ENCODE measurements at places on chromosomes 7 and 10.
A peak's percentile ranks its signal among the peaks of the same experiment; 100 is the strongest.

- DNase-seq: no peak
Measured at GRCh38 chr10:16960551-16960950, 143.3 kb upstream of the RSU1 start.

- DNase-seq: no peak
Measured at GRCh38 chr10:71085689-71086438, 126.5 kb upstream of the UNC5B start.

DNA sequence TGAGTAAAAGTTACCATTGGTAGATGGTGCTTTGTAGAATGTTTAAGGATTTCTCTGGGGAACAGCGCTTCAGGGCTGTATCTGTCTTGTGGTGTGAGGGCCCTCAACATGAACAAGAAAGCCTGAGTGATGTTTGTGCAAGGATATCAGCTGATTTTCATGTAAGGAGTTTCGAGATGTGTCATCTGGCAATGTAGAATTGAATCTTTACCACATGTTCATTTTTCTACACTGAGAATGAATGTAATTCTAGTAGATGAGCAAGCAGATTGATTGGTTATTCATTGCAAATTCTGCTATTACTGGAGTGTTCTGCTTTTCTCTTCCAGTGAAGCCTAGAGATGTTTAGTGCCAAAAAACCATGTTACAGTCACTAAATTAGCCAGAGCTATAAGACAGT is 87.7 kb downstream of the ST7 start:
- DNase-seq: no peak

- DNase-seq: no peak
Measured at GRCh38 chr10:115849197-115849596, 423.8 kb downstream of the GFRA1 start.

GRCh38 chr7:145224775-145225174 is 388.9 kb upstream of the TPK1 start:
- no peak for DNase-seq

- DNase-seq: peak; percentile 67
Measured at GRCh38 chr7:30445770-30446169, 32.8 kb downstream of the NOD1 start.

DNA sequence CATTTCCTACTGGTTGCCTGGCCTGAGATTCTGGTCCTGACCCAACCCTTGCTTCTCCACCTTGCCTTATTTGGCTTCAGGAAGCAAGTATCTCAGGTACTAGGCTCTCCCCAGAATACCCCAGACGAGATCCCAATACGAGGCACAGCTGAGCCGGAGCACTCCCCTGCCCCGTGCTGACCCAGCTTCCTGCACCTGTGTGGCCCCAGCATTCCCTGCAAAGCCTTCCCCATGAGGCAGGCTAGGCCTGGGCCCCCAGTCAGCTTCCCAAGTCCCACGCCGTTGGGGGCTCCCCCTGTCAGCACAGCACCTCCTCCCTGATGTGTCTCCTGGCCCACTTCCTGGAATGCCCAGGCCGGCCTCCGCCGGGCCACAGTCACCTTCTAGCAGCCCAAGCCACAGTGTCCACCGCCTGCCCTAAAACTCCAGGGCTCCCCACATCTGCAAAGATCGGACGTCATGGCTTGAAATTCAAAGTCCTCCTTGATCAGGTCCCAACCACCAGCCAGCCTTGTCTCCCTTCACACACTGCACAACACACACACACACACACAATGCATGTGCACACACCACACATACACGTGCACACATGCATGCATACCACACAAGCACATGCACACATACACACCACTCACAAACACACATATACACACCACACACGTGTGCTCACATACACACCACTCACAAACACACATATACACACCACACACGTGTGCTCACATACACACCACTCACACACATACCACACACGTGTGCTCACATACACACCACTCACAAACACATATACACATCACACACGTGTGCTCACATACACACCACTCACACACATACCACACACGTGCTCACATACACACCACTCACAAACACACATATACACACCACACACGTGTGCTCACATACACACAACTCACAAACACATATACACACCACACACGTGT is 78.9 kb upstream of the FOXK1 start:
- no peak for DNase-seq

DNA sequence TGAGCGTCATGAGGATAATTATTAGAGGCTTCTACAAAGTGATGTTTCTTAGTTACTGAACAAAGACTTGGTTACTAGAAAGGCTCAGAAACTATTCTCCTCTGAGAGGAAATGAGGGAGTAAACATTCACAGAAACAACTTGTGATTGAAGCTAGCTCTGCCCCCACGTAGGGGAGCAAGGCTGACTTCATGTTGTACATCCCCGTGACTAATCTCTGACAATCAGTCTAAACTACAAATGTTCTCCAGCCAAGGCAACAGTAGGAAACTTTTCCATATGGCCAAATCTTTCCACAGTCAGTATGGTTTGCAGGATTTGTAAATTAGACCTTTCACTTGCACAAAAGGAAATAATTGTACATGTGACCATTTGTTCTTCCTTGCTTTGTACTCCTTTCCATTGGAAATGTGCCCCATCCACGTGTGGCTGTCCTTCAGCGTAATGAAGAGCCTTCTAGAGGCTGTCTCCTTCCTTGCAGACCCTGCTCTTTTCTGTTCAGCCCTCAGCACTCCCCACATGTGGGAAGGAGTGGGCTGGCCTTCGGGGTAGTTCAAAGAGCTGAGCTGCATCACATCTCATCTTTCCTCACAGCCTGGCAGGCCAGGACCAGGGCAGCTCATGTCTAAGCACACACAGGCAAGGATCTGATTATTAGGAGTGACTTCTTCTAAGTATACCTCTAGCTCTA is 93.5 kb downstream of the PCGF5 start:
- DNase-seq: no peak

DNA sequence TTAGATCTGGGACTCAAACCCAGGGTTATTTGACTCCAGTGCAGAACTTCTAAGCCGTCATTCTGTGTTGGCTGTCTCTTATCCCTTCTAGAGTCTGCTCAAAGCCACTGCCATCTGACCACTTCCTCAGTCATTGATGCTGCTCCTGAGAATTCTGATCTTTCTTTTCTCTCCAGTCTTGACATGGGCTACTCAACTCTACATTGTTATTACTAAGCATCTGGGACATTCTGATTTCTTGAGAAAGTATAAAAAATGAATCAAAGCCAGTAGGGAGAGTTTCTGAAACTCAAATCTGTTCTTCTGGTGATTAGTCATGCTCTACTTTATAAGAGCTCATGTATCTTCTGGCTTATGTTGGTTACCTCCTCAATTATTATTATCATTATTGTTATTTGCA is 48.7 kb downstream of the ANK3 start:
- no peak for DNase-seq

DNA sequence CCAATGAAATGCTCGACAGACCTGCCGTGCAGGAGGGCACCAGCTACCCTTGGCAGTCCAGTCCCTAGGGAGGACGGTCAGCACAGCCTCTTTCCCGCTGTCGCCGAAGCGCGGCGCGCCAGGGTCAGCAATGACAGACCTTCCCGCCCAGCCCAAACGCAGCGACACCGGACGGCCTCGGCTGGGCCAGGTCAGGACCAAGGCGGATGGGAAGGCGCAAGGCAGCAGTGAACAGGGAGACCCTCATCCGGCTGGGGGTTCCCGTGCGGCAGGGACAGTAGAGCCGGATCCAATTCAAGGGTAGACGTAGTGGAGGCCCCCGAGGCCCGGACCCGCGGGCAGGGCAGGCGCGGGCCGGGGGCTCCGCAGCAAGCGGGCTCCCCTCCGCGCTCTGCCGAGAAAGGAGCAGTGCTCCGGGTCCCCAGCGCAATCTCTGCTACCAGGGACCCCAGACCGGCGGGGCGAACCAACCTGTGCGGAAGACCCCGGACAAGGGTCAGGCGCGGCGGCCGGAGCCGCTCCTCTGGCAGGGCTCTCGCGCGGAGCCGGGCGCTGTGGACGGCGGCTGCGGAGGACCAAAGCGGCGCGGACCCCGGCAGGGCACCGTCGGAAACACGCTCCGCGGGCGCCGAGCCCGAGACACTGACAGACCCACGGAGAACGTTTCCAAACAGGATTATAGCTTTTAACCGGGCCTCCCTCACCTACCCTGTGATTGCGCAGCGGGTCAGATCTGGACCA is at the start of gene SEC31B:
Gene SEC31B (minus strand): TSS at position 551 of the 741 bp plus-strand sequence. CDS start 2,909 bp downstream, outside the sequence.
- DNase-seq: no peak

GRCh38 chr7:50699143-50699542 is 83.6 kb downstream of the GRB10 start:
- no peak for DNase-seq

DNA sequence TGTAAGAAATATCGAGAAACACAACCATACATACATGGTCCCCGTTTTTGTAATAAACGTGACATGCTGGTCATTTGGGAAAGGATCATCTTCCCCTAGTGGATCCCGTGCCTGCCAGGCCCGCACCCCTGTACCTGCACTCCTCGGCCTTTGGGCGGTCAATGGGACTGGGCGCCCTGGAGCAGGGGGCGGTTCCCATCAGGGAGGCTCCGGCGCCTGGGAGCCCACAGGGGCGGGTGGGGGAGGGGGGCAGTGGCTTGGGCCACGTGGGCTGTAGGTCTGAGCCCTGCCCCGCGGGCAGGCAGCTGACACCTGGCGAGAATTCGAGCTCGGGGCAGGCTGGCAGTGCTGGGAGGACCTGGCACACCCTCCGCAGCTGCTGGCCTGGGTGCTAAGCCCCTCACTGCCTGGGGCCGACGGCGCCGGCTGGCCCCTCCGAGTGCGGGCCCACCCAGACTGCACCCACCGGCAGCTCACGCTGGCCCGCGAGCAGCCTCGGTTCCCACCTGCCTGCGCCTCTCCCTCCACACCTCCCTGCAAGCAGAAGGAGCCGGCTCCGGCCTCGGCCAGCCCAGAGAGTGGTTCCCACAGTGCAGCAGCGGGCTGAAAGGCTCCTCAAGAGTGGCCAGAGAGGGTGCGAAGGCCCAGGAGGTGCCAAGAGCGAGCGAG is 361.6 kb upstream of the GRM3 start:
- no peak for DNase-seq

GRCh38 chr7:158648168-158648567 is 56.4 kb downstream of the NCAPG2 start:
- DNase-seq: no peak

GRCh38 chr10:36534471-36535002 is 590.9 kb upstream of the ANKRD30A start:
- no peak for DNase-seq

GRCh38 chr7:37393476-37393875 is 55.2 kb downstream of the ELMO1 start:
- DNase-seq: no peak

GRCh38 chr7:27359181-27360125 is 116.9 kb downstream of the EVX1 start:
- DNase-seq: no peak

DNA sequence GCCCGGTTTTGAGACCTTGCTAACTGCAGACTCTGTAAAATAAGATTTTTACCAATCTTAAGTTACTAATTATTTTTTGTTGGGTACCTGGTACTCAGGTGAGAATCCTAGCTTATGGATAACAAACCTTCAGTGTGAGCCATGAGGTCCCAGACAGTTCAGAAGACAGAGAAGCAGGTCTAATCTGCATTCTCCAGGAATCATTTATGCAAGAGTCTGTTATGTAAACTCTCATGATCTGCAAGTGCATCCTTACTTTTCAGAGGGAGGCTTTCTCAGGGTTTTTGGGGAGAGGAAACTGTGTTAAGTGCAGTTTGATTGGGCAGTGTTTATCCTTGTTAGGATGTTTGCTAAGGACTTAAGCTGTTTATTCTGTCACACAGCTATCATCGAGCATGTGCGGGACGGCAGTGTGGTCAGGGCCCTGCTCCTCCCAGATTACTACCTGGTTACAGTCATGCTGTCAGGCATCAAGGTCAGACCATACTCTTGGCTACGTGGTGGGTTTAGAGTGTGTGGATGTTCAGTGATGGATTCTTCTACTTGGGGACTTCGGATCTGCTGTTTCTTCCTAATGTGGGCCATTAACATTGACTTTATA is 50.2 kb downstream of the SND1 start:
- DNase-seq: no peak

- DNase-seq: no peak
Measured at GRCh38 chr10:29634764-29635625, at the start of gene SVIL. Gene SVIL, minus strand, starts transcription at chr10:29634971. Its CDS starts 79,913 bp downstream, at chr10:29555058.

DNA sequence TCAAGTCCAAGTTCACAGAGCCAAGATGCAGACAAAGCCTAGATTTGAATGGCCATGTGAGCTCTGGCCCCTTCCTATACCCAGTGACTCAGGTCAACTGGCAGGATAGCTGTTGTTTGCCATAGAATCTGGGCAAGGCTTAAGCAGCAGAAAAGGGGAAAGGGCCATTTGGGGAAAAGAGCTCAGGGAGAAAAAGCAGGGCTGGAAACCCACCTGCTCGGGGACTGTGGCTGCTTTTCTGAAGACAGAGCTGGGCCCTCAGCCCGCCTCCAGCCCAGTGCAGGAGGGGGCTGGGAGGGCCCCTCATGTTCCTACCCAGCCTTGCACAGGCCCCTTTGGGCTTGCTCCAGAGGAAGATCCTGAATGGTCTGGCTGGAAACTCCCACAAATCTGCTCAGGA is 32.6 kb upstream of the HABP2 start:
- no peak for DNase-seq

DNA sequence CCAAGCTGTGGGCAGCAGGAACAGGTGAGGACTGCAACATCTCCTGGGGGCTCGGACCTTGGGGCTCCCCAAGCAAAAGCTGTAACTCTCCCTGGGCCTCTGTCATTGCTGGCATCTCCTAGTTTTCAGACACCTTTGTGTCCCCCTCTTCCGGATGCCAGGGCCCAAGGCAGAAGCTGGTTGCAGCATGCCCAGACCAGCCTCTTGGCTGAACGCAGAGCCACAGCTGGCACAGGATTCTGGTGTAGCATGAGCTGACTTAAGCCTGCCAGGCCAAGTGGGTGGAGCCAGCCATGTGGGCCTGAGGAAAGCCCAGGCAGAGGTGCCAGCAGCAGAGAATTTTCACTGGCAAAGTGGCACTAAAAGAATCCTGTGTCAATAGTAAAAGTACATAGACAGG is 43.5 kb downstream of the ZWINT start:
- no peak for DNase-seq

- DNase-seq: no peak
Measured at GRCh38 chr10:11853468-11853867, 30.3 kb downstream of the PROSER2 start.

DNA sequence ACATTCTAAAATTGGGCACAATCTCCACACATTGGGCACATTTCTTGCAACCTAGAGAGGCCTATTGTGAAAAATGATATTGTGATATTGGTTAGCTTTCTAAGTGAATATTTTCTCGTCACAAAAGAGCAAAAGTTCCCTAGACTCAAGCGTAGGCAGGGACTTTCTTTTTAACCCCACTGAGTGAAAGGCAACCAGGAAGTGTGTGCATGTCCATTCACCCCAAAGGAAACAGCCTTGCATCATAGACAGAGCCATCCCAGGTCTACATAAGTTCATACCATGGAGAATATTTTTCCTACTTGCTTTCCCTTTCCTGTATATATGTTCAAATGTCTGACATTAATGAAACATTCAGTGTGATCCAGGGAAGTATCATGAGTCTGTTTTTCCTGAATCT is 84.2 kb upstream of the AGBL3 start:
- DNase-seq: no peak

DNA sequence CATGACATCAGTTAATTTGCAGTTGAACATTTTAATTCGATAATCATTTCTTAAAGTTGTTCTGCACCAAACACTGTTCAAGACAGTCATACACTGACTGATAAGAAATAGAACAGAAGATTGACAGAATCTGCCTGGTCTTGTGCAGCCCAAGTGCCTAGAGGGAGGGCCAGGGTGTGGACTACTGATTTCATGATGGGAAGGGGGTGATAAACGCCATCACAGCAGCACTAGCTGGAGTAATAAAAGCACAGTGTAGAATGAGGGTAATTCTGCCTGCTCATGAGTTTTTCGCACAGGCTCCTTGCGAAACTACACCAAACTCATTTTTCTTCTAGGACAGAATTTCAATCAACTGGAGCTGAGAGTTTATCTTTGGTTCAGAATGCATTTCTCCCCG is 270.1 kb downstream of the ARL4A start:
- no peak for DNase-seq
